NCI-H1930 (cell line): ENCODE measurements at places on chromosomes 16 and 17.

DNA sequence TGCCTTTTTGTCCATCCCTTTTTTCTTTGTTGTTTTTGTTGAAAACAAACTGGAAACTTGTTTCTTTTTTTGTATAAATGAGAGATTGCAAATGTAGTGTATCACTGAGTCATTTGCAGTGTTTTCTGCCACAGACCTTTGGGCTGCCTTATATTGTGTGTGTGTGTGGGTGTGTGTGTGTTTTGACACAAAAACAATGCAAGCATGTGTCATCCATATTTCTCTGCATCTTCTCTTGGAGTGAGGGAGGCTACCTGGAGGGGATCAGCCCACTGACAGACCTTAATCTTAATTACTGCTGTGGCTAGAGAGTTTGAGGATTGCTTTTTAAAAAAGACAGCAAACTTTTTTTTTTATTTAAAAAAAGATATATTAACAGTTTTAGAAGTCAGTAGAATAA is 4.9 kb downstream of the SOX9 start:
- DNase-seq, result no peak

DNA sequence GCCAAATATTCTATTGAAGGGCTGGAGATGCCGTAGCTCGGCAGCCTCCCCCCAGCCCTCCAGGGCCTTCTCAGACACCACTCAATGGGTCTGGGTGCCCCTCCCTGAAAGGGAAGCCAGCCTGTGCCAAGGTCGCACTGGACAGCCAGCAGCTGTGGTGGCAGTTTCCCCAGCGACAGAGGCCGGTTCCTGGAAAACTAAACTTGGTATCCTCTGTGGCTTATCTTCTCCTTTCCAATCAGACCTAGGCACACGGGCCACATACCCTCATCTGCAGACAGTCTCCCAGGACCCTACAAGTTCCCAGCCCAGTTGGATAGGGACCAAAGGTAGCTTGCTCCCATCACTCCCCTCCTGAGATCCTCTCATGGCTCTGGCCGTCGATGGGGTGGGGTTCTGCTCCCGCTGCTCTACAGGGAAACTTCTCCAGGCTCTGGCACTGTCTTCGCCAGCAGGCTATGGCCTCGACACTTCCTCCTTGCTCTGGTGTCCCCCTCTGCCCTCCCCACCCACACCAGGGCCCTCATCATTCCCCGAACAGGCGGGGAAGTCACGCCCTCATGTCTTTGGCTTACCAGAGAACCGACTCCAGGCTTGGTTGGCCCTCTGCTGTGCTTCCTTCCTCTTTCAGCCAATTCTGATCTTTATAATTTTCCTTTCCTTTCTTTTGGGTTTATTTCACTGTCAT is 18.3 kb upstream of the IL21R start:
- no peak for DNase-seq

GRCh38 chr17:81020443-81020766 is 14.5 kb upstream of the BAIAP2 start:
- no peak for DNase-seq

GRCh38 chr16:15899538-15900100 is 11.2 kb upstream of the CEP20 start:
- no peak for DNase-seq

DNA sequence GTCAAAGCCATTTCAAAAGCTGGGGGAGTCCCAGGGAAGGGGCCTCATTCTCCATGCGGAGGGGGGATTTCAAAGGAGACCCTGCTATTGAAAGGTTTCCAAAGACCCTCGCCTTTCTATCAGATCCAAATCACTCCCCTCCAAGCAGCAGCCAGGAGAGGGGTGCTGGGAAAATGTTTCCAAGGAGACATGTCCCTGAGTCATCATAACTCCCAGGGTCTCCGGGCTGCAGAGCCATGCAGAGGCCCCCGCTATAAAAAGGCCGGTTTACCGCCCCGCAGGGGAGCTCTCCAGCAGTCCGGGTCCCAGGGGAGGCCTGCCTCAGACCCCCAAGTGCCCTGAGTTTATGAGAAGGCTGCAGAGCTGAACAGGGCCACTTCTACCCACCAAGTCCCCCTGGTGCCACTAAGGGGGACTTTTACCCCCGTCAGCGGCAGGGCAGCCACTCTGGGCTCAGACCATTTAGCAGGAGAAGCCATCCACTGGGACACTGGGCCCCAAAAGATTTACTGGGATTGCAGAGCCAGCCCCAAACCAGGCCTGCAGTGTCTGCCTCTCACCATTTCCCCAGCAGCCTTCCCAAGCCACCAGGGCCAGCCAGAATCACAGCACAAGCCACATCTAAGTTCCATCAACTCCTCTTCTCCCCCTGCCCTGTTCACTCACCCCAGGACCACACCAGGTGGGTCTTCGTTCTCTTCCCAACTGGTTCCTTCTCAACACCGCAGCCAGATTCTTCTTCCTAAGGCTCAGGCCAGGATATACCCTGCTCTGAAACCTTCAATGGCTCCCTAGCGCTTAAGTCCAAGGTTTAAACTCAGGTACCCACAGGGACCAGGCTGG is 234.4 kb downstream of the ZNF423 start:
- no peak for DNase-seq

DNA sequence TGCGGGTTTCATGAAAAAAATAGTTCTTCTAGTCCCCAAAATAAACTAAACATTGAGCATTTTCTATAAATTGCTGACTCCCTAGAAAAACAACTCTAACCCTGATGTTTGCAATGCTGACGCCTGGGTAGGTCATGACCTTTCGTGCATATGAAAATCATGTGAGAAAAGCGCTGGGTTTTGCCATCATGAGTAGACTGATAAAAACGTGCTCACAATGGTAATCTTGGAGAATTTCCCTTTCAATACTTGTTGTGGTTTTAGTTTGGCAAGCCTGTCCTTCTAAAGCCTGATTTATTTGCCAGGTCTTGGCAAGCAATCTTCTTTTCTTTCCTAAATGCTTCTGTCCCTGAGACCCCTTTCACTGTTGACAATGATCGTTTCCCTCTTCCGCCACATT is 4.0 kb upstream of the CLEC10A start:
- no peak for DNase-seq

- no peak for DNase-seq
Measured at GRCh38 chr16:6482696-6483468, 849.8 kb upstream of the RBFOX1 start.

DNA sequence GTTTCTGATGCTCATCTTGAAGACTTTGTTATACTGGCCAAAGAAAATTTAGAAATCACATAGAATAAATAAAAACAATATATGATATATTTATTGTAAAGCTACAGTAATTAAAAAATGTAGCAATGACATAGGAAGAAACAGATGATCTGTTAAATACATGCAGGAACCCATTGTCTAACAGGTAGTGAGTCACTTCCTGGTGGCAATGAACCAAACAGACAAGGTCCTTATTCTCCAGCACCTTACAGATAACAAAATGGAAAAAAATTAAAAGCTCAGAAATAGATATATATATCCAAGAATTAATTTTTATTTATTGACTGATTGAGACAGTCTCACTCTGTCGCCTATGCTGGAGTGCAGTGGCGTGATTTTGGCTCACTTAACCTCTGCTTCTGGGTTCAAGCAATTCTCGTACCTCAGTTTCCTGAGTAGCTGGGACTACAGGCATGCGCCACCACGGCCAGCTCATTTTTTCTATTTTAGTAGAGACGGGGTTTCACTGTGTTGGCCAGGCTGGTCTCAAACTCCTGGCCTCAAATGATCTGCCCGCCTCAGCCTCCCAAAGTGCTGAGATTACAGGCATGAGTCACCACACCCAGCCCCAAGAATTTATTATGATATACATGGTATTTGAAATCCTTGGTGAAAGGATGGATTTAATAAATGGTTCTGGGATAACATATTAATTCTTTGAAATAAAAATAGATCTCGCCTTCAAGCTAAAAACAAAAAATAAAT is 7.5 kb downstream of the NETO2 start:
- DNase-seq, result no peak

- DNase-seq, result no peak
Measured at GRCh38 chr17:28482551-28483199, 9.2 kb downstream of the SLC13A2 start.

DNA sequence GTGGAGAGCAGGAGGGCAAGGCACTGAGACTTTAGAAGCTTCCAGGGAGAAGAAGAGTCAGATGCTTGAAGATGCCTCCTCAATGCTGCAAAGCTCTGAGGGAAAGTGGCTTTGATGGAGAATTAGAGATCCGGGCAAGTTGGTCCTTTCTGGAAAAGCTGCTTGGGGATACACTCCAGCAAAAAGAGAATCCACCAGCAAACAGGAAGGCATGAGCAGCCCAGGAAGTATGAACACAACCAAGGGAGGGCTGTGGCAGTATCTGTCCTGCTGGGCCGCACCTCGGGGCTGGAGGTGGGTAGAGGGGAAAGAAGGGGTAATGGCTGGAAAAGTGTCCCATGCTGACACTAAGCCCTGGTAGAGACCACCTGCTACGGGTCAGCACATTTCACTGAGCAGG is 5.3 kb downstream of the LMF1 start:
- no peak for DNase-seq

- DNase-seq, result no peak
Measured at GRCh38 chr16:59701963-59702930, 968.1 kb upstream of the GOT2 start.

GRCh38 chr16:2771496-2772402 is 5.3 kb downstream of the ELOB start:
- no peak for DNase-seq

DNA sequence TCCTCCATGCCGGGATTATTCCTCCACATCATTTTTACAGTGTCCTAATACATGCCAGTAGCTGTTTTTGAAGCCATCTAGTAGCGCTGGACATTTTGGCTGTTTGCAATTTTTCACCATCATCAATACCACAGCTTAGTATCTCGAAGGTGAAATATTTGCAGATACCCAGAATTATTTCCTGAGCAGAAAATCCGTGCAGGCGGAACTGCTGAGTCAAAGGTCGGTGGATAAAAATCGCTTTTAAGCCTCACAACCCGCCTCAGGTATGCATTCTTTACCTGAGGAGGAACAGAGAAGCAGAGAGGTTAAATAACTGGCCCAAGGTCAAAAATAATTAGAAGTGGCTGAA is 584 bp upstream of the TNRC6A start:
- DNase-seq, result no peak

DNA sequence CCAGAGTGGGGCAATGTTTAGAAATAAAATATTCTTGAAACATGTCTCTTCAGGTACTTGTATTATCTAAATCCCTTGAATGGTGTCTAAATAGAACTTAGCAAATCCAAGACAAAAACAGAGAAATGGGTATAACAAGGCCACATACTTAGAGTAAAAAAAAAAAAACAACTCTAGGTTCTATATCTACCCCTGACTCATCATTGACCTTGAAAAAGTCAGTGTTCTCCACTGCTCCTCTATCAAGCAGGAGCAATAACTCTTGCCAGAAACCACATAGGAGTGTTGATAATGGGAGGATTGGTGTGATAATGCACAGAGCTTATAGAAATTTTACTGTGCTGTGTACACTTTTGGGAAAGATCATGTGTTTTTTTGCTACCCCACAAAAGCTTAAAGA is 296.6 kb upstream of the PMFBP1 start:
- no peak for DNase-seq

DNA sequence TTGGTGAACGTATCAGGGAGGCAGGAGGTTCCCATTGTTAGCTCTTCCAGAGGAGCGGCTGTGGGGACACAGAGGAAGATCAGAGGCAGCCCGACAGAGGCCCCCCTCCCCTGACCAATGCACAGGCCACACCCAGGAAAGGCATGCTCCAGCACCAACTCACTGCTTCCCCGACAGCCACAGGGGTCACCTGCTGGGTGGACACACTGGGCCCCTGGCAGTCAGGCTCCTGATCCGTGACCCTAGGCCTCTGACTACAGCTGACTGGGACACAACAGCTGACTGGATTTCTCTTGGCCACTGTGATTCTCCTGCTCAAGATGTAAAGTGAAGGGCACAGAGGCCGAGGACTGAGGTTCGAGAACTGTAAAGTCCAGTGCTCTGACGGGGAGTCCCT is 63.5 kb downstream of the IL21R start:
- no peak for DNase-seq

DNA sequence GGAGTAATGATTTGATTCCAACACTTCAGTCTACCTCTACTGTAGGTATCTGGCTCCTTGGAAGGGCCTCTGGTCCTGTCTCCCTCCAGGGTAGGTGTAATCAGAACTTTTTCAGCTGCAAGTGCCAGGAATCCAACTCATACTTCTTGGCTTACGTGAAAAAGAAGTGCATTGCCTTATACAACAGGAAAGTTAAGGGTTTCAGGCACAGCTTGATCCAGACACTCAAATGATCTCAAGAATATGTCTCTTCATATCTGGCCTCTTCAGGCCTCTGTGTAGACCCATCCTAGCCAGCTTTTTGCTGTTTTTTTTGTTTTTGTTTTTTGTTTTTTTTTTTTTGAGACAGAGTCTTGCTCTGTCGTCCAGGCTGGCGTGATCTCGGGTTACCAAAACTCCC is 4.2 kb upstream of the CORO1A start:
- DNase-seq, result no peak

DNA sequence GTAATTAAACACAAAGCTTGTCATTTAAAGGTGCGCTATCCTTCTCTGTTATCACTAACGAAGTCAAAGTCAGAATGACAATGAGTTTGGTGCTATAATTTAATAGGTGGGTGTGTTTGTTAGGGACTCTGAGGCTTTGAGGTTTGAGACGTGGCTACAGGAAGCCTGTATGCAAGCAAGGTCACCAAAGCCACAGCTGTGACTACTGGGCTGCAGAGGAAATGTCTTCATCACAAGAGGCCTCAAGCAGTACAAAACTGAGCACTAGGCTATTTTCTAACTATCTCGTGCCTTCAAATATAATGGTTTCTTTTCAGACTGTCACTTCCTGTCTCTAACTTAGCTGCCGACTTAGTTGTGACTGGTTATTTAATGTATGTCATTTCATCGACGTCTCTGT is 141.2 kb downstream of the AATF start:
- DNase-seq, result no peak
